Stimulated activated CD4-positive, alpha-beta T cell treated with anti-CD3 and anti-CD28 coated beads, Interleukin-12 subunit alpha, Interleukin-12 subunit beta, amount 100 ng/mL, for 24 hours (primary cell): ENCODE measurements at places on chromosomes 13 and 19.

DNA sequence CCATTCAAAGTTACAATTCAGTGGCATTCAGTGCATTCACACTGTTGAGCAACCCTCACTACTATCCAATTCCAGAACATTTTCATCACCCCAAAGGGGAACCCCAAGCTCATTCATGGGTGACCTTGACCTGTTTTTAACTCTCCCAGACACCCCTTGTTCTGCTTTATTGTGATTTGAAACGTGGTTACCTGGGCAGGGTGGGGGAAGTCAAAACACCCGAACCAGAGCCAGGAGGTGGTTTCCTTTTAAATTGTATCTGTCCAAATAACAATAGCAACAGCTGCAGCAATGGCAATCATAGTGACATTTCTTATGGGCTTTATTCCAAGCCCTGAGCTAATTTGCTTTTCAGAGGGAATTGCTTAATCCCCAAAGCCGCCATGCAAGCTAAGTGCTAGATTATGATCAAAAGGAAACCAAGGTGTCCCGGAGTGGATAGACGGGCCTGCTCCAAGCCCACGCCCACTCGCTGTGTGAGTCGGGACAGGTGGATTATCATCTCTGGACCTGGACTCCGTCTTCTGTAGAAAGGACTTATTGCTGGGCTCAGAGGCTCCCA lies 6.1 kb downstream of the PTGIR start:
- no peak for DNase-seq

DNA sequence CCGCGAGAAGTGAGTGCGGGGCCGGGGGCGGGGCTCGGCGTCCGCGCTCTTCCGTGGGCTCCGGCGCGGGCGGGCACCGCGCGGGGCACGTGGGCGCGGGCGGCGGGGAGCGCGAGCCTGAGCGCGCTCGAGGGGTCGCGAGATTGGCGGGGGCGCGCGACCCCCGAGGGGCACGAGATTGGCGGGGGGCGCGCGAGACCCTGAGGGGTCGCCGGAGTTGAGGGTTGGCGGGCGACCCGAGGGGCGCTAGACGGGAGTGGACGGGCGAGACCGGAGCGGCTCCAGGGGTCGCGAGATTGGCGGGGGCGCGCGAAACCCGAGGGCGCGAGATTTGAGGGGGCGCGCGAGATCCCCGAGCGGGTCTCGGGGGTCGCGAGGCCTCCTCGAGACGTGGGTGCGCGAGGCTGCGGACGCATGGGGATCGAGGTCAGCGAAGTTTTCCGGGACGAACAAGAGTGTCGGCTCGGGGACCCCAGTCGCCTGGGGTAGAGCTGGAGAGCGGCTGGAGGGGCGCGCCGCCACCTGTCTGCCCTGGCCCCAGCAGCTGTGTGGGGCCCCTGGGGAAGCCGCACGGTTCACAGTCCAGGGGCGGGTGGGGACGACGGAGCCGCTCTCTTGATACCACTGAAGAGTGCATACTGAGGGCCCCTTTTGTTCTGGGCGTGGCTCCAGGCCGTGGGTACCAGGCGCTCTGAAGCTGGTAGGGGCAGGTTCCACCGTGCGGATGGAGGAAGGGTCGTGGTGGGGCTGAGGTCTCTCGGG lies 682 bp downstream of the SSBP4 start:
- no peak for DNase-seq

DNA sequence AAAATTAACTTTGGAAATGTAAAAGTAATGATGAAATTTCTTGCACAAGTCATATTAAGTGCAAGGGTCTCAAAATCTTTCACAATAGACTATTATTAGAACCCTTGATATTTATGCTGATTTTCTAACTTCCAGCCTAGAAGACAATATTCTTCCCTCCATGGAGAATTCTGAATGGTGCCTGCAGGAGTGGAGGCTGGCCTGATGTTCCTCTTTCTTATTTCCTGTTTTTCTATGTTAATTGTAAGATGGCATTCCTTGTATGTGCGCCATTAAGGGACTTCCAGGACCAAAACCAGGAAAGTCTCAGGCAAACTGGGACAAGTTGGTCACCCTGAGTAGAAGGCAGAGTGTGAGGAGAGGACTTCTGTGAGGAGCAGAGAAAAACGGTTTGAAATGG lies 294.9 kb downstream of the DLEU7 start:
- no peak for DNase-seq

DNA sequence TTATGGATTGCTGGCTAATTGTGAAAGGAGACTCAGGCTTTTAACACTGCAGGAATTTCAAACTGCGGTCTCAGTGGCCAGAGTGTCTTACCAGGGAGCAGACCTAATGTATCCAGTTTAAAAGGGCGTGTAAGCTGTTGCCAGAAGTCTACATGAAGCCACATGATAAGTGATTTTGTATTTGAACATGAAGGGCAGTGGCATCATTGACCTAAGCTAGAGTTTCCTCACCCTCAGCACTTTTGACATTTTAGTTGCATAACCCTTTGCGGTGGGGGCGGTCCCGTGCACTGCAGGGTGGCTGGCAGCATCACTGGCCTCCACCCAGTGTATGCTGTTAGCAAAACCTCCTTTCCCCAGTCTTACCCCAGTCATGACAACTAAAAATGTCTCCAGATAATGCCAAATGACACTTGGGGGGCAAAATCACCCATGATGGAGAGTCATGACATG lies 23.7 kb upstream of the GPR18 start:
- DNase-seq: no peak

DNA sequence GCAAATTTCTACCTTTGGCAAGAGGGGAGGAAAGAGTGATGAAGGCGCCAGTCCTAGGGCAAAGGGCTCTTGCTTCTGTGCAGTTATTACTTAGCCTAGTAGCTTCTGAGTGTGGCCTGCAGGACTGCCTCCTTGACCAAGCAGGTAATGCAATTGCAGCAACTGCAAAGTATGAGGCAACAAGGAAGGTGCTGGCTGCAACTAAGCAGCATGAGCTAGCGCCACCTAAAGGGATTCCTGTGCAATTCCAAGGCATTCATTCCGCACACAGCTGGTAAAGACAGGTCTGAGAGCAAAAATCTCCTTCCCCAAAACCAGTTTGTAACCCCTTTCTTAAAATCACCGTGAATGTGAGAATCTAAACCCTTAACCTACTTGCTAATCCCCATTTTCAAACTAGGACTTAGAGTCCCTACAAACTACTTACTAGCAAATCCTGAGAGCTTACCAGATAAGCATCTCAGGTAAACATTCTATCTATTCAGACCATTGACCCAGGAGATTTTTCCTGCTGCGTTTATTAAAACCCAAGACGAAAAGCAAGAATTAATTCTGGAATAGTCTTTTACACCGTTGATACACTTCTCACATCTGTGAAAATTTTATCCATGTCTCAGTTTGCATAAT lies 62.9 kb downstream of the DCT start:
- no peak for DNase-seq

DNA sequence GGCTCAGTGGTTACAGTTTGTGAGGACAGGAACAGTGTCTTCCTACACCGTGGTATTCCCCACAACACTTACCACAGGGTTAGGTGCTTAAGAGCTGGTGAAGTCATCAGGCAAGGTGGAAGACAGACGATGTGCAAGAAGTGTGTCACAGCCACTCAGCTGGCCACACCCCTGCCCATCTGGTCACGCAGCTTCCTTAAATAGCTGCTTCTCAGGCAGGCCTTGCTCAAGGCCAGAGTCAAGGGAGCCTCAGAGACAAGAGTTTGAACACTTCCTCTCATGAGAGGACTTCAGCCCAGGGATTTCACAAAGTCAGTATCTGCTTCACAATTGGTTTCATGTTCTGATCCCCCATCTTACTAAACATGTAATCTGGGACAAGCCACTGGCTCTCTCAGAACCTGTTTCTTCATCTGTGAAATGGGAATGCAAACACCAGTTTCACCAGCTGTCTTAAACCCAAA lies 80.3 kb upstream of the FRY start:
- no peak for DNase-seq

DNA sequence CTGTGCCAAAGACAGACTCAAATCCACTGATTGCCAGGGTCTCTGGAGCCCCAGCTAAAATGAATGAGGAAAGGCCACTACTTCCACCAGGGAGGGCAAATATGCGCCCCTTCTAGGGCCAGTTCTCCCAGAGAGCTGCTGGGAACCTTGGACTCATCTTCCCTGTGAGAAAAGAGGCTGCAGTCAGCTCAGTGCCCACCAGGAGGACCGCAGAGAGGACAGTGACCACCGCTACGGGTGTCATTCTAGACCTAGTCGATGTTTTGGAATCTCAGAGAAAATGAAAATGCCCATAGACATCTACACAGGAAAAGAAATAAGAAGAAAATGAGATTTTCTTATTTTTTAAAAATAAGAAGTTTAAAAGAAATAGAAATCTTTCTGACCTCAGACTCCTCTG lies 235.1 kb downstream of the UQCRFS1 start:
- no peak for DNase-seq

DNA sequence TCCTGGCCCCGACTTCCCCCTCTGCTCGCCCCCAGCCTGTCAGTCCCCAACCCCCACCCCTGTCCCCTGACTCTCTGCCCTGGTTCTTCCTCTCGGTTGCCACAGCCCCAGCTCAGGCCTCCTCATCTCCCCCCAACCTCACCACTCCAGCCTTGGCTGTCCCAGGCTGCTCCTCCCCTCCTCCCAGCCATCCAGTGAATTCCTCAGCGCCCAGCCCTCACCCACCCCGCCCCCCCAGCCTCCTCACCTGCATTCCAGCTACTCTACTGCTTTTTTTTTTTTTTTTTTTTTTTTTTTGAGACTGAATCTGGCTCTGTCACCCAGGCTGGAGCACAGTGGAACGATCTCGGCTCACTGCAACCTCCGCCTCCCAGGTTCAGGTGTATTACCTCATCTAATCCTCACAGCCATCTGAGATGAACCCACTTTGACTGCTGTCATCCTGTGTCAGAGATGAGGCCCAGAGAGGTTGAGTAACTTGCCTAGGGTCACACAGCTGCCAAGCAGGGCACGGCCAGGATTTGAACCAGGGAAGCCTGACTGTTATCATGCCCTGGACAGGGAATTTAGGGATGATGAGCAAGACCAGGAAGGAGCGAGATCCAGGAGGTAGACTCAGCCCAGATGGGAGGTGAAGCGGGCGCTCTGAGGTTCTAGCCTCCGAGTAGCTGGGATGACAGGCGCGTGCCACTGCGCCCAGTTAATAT lies 2.6 kb downstream of the SULT2B1 start:
- no peak for DNase-seq

- DNase-seq: peak; percentile 71
Measured at GRCh38 chr19:50357178-50358100, 8.0 kb downstream of the NAPSA start.

DNA sequence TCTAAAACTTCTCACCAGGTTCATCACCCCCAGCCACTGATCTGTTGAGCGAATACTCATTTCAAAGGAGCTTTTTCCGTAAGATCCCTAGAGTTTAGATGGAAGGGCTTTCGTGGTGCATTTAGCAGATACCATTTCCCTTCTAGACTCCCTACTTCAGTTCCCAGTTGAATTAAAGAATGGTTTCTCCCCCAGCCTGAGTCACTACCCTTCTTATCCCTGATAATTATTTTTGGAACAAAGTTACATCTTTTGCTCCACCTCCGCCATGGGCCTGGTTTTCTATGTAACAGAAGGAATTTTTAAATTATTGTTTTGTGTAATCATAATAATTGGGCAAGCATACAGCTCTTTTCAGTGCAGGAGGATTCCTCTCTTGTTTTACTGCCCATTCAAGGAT lies 22.0 kb downstream of the USPL1 start:
- no peak for DNase-seq

DNA sequence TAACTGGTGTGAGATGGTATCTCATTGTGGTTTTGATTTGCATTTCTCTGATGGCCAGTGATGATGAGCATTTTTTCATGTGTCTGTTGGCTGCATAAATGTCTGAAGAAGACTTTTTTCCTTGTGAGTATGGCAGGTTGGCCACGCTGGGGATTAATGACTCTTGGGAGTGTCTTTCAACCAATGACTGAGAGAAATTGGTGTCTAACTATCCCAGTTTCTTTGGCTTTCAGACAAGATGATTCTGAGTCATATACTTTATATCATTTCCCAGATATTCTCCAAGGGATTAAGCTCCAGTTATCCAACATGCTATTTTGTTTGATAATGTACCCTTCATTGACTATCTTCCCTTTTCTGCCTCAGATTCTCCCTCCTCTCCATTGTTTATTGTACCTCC lies 35.5 kb upstream of the CSNK1A1L start:
- no peak for DNase-seq
